ENCODE measurements at places on chromosomes 11 and 22.
A peak's percentile ranks its signal among the peaks of the same experiment; 100 is the strongest.

- peak; percentile 58 for DNase-seq
Observed at GRCh38 chr22:42717197-42717928, 3.3 kb downstream of the A4GALT start.

GRCh38 chr11:74050465-74050864, 41.6 kb upstream of the UCP3 start:
- no peak for DNase-seq

DNA sequence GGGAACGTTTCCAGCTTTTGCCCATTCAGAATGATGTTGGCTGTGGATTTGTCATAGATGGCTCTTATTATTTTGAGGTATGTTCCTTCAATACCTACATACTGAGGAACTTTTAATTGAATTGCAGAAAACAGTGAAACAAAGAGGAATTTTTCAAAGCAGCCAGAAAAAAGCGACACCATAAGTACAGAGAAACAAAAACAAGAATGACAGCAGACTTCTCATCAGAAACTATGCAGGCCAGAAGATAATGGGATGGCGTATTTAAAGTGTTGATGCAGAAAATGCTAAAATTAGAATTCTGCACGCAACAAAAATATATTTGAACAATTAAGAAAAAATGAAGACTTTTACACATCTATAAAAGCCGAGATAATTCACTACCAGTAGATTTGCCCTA, 95.4 kb upstream of the TIMP3 start:
- peak; percentile 4 for DNase-seq

- DNase-seq = no peak
Observed at GRCh38 chr22:49575703-49576081, 252.0 kb downstream of the BRD1 start.

DNA sequence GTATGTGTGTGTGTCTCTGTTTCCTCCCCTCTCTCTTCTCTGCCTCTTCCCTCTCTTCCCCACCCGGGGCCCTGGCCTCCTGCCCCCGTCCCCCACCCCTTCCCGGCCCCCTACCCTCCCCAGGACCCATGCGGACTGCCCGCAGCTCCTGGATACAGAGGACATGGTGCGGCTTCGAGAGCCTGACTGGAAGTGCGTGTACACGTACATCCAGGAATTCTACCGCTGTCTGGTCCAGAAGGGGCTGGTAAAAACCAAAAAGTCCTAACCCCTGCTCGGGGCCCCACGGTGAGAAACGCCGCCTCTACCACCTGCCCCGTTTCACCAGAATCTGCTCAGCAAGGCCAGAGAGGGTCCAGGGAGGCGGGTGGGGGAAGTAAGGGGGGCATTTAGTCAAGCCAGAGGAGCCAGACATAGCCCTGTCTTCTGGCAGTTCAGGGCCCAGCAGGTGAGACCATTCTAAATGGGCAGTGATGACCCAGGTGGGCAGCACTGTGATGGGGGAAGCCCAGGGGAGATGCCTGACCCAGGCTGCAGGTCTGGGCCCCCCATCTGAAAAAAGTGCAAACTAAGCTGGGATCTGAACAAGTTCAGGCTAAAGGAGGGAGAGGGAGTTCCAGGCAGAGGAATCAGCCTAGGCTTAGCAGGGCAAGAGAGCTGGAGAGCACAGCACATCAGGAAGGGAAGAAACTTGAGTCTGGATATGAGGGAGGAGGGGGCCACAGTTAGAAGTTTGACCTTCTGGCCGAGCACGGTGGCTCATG, 6.4 kb downstream of the SELENOM start:
- no peak for DNase-seq

- no peak for DNase-seq
Observed at GRCh38 chr11:10657308-10658271, 36.0 kb downstream of the IRAG1 start.

DNA sequence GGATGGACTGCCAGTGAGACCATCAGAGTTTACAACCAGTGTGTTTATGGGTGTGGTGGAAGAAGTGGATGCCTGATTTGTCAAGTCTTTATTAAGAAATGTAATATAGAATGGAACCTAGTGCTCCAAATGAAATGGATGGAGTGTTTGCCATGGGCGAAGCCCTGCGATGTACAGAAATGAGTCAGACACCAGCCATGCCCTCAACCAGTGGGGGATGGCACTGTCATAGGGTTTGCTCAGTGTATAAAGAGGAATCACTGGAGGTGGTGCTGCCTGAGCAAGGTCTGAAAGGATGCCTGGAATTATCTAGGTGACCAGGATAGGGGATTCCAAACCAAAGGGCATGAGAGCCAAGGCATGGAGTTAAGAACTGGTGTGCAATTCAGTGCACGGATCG, 120.9 kb upstream of the MTNR1B start:
- DNase-seq = peak; percentile 13

- DNase-seq = peak; percentile 77
Observed at GRCh38 chr22:45101515-45102227, 62.1 kb upstream of the NUP50 start.

- peak; percentile 78 for DNase-seq
Observed at GRCh38 chr11:12785901-12786300, 111.7 kb downstream of the TEAD1 start.

- DNase-seq = peak; percentile 67
Observed at GRCh38 chr22:20080445-20080775, 369 bp downstream of the DGCR8 start.

DNA sequence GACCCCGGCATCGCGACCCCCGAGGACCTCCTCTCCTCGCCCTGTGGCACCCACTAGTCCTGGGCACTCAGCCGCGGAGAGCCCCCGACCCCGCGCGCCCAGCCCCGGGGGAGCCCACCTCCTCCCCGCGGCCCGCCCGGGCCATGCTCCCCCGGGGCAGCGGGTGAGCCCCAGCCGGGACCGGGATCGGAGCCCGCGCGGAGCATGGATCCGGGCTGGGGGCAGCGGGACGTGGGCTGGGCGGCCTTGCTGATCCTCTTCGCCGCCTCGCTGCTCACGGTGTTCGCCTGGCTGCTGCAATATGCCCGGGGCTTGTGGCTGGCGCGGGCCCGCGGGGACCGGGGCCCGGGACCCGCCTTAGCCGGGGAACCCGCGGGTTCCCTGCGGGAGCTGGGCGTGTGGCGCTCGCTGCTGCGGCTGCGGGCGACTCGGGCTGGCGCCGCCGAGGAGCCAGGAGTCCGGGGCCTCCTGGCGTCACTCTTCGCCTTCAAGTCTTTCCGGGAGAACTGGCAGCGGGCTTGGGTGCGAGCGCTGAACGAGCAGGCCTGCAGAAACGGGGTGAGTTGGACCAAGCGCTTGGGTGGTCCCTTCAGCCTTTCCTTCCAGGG, 498 bp downstream of the C2CD2L start:
- peak; percentile 67 for DNase-seq

DNA sequence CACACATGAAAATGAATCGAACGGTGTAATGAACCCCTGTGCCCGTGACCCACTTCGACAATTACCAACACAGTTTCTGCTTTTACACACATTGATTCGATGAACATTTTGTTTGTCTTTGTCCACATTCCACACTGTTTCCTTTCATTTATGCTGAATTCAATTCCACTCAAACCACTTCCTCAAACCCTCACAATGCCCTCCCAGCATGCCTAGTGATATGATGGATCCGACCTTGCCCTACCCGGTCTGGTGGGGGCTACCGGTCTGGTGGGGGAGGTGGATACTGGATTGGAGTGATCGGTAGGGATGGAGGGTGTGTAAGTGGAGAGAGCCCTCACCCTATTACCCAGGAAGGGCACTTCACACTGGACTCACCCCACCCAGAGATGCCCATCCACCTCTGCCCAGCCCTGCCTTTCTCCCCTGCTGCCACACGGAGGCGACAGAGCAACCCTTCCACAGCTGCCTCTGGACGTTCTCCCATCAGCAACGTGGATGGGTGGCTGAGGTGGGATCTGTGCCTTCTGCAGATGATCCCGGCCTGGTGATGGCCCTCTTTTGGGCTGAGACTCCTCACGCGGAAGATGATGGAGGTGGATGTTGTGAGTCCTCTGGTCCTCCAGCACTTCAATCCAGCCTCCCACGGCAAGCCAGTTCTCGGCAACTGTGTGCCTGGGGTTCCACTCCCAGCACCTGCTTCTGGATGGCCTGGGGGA, 33.0 kb upstream of the P2RY2 start:
- peak; percentile 92 for DNase-seq

DNA sequence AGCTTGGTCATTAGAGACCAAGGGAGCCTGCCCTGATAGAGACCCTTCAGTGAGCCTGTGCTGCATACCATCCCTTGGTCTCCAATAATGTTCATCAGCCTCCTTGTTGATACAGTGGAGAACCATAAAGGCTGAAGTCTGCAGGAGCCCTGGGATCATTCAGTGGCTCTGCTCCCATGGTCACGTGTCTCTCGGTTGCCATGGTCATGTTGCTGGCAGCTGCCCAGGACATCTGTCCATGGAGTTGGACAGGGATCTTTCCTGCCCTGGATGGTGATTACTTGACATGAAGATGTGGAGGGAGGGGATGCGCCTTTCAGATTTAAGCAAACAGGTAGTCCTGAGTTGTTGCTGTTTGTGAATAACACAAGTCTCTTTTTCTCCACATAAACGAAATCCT, 38.2 kb downstream of the CYB5R2 start:
- DNase-seq = peak; percentile 27

DNA sequence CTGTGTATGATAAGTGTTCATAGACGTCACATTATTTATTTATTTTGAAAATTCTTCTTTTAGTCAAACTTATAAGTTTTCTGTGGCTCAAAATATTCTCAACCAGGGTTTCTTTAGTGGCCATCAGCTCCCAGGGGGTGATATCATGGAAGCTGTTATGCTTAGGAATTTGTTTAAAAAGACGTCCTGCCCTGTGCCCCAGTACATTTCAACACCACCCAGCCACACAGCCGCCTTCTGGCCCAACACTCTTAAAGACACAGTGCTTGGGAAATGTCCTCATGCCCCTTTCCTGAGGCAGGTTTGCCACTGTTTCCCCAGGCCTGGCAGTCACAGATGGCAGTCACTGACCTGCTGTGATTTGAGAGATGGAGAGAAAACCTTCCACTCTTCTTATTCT, 19.9 kb downstream of the TSKU start:
- no peak for DNase-seq

DNA sequence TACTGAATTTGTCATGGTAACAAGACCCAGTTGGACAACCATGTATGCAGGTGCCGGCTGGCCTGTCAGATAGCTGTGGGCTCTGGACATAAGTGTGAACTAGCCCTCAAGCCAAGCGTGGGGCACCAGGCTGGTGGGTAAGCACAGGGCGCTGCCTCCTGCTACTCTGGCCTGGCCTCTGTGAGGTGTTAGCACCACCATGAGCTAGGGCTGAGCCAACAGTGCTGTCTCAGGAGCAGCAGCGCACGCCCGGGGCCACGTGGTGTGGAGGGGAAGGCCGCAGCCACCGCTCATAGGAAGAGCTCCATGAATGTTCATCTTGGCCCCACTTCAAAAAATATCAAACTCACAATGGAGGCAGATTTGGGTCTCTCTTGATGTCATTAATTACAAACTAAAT, 35.3 kb upstream of the GNB1L start:
- DNase-seq = no peak

DNA sequence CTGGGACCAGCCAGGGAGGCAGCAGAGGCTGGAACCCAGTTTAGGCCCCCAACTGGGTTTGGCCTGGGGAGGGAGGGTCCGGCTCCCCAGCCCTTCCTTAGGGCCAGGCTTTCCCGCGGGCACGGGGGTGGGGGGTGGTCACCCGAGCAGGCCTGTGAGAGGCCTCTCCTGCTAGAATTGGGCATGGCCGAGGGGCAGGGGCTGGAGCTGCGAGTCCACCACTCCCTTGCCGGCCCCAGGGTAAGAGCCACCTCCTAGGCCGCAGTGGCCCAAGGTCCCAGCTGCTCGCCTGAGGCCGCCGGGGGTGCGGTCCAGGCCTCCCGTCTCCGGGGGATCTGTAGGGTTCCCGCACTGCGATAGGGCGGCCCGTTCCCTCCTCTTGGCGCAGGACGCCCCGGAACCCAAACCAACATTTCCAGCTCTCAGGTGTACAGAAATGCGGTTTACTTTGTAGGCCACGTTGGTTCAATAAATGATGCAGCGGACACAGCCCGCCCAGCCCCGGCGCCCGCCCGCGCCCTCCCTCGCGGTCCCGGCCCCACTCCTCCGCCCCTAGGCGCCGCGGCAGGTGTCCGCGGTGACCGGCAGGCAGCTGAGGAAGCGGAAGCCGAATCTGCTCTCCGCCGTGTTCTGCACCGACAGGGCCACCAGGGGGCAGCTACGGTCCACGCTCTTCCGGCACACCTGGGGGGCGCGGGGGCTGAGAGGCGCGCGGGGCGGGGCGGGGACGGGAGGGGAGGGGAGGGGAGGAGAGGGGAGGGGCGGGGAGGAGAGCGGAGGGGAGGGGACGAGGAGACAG, 5.9 kb downstream of the LMNTD2 start:
- peak; percentile 95 for DNase-seq

GRCh38 chr11:9982796-9983579, 311.0 kb downstream of the SBF2 start:
- DNase-seq = peak; percentile 44

- DNase-seq = no peak
Observed at GRCh38 chr22:44147008-44147645, 33.6 kb upstream of the PARVG start.

GRCh38 chr11:65529475-65530156, 4.7 kb downstream of the SCYL1 start:
- DNase-seq = no peak

DNA sequence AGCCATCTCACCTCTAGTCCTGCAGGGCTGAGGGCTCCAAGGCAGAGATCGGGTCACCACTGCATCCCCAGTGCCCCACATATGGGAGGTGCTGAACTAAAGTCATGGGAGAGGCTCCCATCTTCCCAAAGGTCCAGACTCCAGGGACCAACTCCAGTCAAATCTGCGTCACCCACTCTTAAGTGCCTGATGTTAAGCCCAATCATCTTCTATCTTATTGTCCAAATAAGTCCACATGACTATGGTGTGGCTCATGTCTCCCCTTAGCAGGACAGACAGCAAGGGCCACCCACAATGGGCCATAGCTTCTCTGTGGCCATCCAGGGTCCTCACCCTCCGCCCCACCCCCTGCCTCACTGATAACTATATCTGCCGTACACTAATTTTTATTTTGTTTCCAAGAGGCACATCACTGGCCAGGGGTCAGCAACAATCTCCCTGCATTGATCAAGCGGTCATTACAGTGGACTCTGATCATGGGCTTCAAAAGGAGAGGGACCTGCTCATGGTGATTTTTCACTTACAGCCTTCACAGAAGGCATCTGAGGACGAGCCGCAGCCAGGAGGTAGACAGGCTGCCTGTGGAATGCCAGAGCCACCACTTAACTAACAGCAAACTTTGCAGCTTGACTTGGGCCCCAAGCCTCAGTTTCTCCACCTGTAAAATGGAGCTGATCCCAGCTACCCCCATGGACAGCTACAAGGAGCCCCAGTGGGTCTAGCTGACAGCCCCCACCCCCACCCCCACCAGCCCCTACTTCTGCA, 23.3 kb downstream of the MYH9 start:
- DNase-seq = peak; percentile 11

All from DMS53 (cell line).